ENCODE measurements at places on chromosomes 1 and 21.

DNA sequence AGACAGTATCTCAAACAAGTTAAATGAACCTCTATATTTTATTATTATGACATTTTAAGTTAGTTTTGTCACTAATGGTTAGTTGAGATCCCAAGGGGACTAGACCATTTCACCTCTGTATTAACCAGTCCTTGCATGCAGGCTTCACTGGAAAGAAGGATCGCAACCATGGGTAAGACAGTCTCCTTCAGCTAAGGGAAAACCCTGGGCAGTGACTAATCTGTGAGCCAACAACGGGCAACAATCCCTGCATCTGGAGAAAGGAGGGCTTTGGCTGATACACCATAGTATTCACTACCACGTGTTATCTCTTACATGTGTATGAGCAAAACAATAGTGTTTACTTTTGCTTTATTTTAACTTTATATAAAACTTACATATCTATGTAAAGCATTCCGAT lies 708.8 kb upstream of the CHRM3 start:
- DNase-seq, result no peak

- no peak for DNase-seq
These were observed 31.3 kb upstream of the CLCA4 start for GRCh38 chr1:86515597-86515996.

DNA sequence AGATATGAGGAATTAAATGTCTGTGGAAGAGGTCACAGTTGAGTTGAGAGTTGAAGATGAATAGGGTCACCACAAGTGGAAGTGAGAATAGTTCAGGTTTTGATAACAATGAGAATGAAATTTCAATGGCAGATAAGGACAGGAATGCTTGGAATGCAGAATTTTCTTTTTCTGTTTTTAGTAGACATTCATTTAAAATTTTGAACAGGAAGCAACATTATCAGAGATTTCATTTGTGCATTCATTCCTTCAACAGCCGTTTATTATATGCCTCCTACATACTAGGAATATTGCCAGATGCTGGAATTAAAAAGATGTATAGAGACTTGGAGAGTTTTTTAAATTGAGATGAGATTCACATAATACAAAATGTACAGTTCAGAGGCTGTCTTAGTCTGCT lies 126.8 kb downstream of the ITSN1 start:
- no peak for DNase-seq

DNA sequence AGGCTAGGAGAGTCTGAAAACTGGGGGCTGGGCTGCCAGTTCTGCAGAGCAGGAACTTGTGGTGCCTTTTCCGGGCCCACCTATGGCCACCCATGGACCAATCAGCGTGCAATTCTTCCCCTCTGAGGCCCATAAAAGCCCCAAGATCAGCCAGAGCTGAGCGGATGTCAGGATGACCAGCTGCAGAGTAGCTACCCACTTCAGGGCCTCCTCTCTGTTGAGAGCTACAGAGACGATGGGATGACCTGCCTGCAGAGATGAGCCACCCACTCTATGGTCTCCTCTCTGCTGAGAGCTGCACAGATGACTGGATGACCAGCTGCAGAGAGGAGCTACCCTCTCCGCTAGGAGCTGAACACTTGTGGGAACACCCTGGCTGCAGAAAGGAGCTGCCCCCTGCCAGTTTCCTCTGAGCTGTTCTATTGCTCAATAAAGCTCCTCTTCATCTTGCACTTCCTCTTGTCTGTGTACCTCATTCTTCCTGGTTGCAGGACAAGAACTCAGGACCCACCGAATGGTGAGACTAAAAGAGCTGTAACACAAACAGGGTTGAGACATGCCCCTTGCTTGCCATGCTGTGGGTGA lies 12.8 kb upstream of the AADACL4 start:
- DNase-seq, result no peak

DNA sequence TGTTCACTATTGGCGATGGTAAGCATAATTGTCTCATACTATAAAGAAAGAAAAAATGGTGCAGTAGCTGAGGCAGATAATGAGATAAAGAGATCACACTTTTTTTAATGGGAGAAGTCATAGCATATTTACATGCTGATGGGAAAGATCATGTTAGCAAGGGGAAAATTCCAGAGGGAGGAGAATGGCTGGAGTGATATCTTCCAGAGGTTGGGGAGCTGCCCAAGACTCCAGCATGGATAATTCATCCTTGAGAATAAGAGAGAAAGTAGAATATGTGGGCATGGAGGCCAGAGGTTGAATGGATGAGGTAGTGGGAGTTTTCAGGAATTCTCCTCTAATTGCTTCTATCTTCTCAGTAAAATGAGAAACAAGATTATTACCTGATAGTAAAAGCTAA lies 45.8 kb upstream of the RGS1 start:
- DNase-seq, result no peak

- DNase-seq, result no peak
These were observed 40.7 kb downstream of the ZNF281 start for GRCh38 chr1:200369131-200369530.

- DNase-seq, result no peak
These were observed 71.7 kb downstream of the PRRX1 start for GRCh38 chr1:170735366-170736263.

GRCh38 chr1:164760569-164760968 lies 201.6 kb downstream of the PBX1 start:
- DNase-seq, result no peak

- no peak for DNase-seq
These were observed 25.1 kb downstream of the PLCH2 start for GRCh38 chr1:2501041-2501819.

DNA sequence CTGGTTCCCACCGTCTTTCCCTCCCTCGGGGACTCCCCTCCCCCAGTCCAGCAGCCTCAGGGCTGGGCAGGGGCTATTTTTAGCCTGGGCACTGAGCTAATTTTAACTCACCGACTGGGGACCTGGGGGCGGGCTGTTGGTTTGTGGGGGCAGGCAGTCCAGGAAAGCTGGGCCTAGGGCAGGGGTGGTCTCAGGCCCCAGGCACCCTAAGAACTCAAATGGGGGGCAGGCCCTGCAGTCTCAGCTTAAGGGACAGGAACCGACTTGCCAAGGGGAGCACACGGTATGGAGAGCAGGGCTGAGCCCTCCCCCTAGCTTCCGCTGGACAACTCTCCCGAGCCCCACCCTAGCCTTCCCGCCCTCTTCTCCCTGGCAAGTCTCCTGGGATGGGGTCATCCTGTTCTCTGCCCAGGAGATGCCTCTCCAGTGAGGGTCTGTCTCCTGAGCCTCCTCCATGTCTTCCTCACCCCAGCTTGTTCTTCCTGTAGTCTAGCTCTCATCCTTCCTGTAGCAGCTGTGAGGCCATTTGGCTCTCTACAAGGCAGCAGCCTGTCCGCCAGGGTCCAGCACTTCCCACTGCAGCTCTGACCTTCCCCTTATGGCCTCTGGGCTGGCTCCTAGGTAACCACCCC lies 10.1 kb downstream of the MEF2D start:
- no peak for DNase-seq

DNA sequence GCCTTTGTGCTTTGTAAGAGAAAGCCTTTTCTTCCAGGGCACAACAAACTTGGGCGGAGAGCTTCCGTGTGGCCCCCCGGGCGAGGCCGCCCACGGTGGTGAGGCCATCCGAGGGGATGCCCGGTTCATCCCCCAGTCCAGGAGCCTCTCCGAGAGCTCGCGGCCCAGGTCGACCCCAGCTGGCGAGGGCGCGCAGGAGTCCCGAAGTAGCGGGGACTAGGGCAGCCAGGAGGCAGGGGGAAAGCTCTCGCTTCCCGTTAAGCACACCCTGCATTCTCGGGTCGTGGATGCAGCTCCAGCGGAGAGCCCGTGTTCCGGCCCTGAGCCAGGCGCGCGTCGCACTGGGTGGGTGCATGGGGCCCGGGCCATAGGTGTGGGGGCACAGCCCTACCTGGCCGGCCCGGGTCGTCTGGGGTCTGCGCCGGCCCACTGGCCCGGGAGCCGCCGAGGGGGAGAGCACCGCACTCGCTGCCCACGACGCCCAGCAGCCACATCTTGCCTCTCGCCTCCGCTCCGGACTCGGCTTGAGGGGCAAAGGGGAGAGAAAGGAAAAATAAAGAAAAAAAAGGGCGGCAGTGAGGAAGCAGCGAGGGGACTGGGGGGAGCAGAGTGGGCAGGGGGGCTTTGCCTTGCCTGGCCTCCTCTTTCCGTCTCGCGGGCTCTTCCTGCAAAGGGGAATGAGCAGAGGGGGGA lies 1.8 kb downstream of the RNF220 start:
- no peak for DNase-seq

GRCh38 chr1:37040261-37040660 lies 5.9 kb upstream of the GRIK3 start:
- DNase-seq, result no peak

DNA sequence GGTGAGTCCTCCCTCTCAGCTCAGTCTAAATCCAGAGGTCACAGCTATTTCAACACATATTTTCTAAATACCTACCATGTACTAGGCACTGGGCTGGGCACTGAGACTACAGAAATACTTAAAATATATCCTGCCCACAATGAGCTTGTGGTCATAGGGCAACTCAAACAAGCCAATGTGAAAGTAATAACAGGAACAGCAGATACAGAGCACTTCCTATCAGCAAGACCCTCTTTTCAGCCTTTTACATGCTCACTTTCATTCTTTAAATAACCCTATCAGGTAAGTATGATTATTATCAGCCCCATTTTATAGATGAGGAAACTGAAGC lies 71.9 kb downstream of the CD34 start:
- DNase-seq, result no peak

- no peak for DNase-seq
These were observed 13.0 kb upstream of the GUCA2A start for GRCh38 chr1:42177541-42177981.

DNA sequence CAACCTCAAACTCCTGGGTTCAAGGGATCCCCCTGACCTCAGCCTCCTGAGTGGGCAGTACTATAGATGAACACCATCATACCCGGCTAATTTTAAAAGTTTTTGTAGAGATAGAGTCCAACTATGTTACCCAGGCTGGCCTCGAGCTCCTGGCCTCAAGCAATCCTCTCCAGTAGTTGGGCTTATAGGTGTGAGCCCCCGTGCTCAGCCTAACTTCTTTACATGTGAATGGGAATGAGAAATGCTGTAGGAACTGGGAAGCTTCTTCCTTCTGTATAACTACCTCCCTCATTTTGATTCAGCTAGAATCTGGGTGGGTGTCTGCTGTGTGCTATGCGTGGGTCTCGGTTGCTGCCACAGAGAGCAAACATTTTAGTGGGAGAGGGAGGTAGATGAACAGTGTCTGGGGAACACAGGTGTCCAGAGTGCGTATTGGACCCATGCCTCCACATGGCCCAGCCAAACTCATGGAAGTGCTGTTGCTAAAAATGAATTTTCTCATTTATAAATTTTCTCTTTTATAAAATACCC lies 150.6 kb downstream of the NOS1AP start:
- no peak for DNase-seq
